ENCODE measurements at places on chromosomes 1 and 21. TPM values are rescaled to one million over a fixed set of nuclear protein-coding genes. Genes with fewer than 3 reads are reported as not detected.

DNA sequence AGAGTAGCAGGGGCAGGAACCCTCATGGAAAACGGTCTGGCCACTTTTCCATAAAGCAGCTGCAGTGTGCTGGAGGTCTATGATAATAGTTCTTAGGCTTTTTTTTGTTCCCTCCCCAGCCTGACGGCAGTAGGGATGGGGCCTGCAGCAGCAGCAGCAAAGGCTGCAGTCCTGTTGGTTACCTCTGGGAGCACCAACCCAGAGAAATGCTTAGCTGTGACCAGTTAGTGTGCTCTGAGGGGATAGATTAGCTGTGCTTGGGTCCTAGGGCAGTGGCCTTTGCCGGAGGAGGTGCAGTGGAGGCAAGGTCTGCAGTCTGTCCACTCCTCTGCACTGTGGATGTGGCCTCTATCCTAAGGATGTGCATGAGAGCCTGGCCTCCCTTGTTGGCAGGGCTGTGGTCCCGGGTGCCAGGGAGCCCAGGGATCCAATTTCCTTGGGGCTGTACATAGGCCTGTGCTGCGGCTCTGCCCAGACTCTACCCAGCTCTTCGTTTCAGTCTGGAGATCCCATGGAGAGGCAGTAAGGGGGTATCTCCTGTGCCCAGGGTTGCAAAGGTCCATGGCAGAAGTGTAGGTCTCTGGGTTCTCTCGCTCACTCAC lies 322.7 kb downstream of the PTBP2 start:
- DNase-seq, result no peak

DNA sequence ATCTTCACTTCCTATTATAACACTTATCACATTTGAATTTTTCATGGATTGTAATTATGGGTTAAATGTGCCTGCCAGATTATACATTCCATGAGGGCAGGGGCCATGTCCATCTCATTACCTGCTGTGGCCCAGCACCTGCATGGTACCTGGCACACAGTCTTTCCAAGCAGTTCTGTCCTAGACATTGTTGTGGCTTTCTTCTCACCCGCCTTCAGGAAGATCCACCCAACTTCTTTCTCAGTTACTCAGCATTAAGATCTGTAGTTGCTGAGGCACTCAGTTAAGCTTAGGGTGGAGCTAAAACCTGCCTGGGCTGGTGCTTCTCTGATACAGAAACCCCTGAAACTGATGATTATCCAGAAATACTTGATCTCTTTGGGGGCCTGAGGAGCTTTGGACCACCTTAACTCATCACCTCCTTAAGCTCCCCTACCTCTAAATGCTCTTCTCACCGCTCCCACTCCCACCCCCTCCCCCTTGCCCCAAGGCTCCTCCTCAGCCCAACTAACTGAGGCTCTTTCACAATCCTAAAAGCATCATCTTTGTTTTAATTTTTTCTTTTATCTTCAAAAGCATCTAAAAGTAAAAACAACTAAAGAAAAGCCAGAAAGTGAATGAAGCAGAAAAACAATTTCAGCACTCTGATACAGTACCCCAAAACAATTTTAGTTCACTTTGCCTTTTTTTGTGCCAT lies 190.6 kb downstream of the FGGY start:
- DNase-seq, result no peak

DNA sequence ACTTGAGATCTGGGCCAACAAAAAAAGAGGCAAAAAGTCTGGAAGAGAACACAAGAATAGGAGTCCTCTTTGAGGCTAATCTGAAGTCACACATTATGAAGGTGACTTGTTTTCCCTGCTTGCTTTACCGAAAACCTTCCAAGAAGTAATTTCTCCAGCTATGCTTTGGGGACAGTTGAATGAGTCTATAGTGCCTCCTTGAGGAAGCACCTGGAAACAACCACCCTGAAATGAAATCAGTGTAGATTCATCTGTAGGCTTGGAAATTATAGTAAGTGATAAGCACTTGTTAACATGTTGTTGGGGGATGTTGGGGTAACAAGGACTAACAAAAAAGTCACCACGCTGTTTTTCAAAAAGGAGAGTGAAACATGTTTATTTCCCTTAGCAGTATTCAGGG lies 23.4 kb upstream of the RPTN start:
- DNase-seq, result no peak

DNA sequence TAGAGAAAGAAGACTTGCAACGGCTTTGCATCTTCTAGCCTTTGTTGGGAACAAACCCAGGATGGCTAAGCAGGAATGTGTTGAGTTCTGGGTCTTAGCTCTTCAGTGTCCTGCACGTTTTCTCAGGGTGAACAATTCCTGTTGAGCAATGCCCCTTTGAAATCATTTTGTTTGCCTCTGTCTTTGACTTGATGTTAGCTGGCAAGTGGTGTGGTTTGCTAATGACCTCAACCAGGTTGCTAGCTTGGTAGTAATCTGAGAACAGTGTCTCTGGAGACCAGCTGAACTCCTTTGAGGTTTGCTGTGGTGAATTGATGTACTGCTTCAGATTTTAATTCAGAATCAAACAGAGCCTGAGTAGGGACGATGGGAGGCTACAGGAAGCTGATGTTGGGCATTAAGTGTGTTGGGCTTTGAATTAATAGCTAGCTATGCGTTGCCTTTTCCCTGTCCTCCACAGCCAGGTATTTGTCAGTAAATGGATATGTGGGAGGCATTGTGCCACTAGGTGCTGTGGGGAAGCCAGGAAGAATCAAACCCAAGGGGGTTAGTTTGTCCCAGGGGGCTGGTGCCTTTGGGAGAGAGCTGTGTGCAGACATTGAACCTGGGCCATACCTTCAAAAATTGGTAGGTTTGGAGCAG lies 23.3 kb upstream of the SRSF10 start:
- no peak for DNase-seq

DNA sequence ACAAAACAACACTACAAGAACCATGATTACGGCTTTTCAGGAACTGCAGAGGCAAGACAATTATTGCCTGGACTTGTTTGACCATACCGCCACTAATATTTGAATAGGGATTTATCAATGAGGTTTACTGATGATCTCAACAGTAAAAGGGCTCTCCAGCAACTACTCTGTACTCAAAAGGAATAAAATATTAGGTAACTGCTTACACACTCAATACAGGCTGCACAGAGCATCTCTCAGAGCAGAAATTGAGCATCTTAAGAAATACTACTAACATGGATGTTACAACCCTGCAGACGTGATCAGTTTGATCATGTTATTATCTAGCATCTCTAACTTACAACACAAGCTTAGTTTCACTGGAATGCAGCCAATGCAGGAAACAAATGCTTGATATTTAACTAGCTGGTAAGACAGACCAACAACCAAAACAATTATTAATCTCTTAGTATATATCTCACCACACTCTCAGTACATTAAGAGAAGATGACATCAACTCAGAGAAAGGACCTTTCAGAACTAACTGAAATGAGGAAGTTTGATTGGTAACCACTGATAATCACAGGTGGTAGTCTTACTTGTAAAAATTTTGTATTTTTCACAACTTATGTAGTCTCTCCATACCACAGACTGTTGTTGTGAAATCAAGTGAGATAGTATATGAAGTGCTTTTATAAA lies 52.2 kb downstream of the PUM1 start:
- DNase-seq, result no peak

GRCh38 chr21:38804030-38804788 lies 1.5 kb upstream of the ETS2 start:
- DNase-seq, result no peak

DNA sequence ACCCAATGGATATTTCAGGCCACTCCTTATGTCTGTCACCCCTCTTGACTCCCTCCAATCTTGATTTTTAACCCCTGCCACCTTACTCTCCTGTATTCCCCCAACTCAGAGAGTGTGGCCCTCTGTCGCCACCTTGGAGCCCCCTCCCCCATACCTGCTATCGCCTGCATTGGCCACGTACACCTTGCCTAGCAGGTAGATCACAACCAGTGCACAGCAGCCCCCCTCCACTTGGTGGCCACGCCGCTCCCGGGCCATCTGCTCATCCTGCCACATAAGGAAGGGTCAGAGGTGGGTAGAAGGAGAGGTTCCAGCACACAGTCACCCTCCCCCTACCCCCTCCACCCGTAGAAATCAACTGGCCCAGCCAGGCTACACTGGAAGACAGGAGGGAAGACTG lies 2.9 kb downstream of the PPM1J start:
- DNase-seq, result no peak

GRCh38 chr1:238061967-238062613 lies 171.4 kb upstream of the ZP4 start:
- DNase-seq, result no peak

DNA sequence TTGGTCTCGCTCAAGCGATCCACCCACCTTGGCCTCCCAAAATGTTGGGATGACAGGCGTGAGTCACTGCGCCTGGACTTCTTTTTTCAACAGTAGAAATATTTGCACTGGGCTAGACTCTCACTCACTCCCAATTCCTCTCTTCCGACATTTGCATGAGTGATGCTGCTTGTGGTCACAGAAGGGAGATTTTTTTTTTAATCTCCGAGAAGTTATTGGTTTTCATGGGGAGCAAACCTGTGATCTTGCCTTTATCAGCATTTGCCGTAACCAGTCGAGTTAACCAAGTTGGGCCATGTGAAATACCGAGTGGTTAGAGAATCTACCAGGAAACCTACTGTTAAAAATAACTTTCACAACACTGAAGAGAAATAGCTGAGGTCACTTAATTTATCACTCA lies 21.1 kb downstream of the ERG start:
- DNase-seq, result no peak

DNA sequence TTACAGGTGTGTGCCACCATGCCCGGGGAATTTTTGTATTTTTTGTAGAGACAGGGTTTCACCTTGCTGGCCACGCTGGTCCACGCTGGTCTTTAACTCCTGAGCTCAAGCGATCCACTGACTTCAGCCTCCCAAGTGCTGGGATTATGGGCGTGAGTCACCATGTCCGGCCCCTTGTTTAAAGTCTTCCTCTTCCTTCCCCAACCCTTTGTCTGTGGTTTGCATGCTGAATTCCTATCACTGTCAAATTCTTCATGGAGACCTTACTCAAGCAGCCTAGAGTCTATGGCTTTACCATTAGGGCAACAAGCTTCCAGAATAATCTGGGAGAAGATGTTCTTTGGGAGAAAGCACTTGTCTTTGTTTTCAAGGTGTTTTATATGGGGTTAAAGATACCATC lies 34.7 kb downstream of the B3GALT5 start:
- no peak for DNase-seq

- no peak for DNase-seq
These were observed 8.6 kb downstream of the SLC2A1 start for GRCh38 chr1:42950116-42950481.

DNA sequence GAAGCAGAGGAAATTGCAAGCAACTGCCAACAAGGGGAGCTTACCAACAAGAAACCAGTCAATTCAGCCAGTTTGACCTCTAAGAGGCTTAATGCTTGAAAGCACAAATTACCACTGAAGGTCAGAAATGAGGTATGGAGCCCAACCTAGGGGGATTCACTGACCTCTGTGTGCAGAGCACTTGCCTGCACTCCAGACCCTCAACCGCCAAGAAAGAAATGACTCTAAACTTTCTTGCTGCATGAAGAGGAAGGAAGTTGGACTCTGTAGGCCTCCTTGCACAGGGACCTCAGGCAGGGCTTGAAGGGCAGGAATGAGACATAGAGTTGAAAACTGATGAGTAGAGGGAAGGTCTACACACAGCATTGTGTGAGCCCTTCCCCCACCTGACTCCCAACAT lies 10.0 kb downstream of the ARMH1 start:
- DNase-seq, result no peak

- DNase-seq, result peak; percentile 87
These were observed 3.6 kb downstream of the SKI start for GRCh38 chr1:2231532-2232254.

GRCh38 chr1:46522184-46522968 lies 29.1 kb downstream of the KNCN start:
- DNase-seq, result peak; percentile 83

GRCh38 chr1:93554883-93555872 lies 107.3 kb downstream of the FNBP1L start:
- DNase-seq, result no peak

- no peak for DNase-seq
These were observed 5.2 kb upstream of the ERRFI1 start for GRCh38 chr1:8031176-8031785.

- no peak for DNase-seq
These were observed 87.3 kb upstream of the TLR5 start for GRCh38 chr1:223230161-223230881.

DNA sequence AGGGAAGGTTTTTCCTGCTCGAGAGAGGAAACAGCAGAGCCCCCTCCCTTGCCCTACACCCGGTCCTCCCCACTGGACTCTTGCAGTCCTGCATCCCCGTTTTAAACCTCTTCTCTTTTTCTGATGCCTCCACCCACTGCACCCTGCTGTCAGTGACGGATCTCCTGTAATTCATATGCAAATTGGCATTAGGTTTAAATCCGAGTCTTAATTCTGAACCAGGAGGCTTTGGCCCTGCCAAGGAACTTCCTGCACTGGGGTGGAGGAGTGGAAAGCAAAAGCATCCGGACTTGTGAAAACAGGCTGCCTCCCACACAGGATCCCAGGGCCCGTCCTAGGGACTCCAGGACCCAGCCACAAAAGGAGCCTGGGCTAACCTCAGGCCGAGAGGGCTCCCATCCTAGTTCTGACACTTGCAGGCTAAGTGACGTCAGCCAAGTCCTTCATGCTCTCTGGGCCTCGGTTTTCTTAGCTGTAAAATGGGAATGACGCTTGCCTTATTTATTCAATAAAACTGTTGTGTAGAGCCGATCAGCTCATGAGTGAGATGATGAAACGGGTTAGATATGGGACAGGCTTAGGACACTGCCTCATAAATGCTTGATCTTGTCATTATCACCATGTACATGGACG lies 613.3 kb downstream of the AJAP1 start:
- no peak for DNase-seq

GRCh38 chr1:31522556-31522845 lies 53.8 kb upstream of the TINAGL1 start:
- DNase-seq, result no peak

GRCh38 chr21:42815217-42815616 lies 64.1 kb downstream of the WDR4 start:
- no peak for DNase-seq

GRCh38 chr1:170377896-170378634 lies 153.9 kb upstream of the GORAB start:
- no peak for DNase-seq

- no peak for DNase-seq
These were observed 13.3 kb upstream of the PINK1 start for GRCh38 chr1:20619999-20620398.

NENF gene
- total RNA-seq, result 82.8 TPM

ACKR1 gene
- total RNA-seq, result 16.4 TPM

NEGR1 gene
- 7.3 TPM for total RNA-seq

GBP5 gene
- total RNA-seq, result 0.18 TPM

USP21 gene
- 32.5 TPM for total RNA-seq

S100A7A gene
- total RNA-seq, result not detected

REN gene
- total RNA-seq, result 0.83 TPM

FCRL4 gene
- total RNA-seq, result not detected

CLIC6 gene
- 0.41 TPM for total RNA-seq

OPTC gene
- total RNA-seq, result not detected

ERICH3 gene
- total RNA-seq, result 1.1 TPM

Measured in adrenal gland (tissue), 19 donors.